ENCODE measurements at places on chromosomes 2 and 18.
A peak's percentile ranks its signal among the peaks of the same experiment; 100 is the strongest.

- DNase-seq, result no peak
Measured at GRCh38 chr18:58609536-58609993, 19.3 kb downstream of the ALPK2 start.

DNA sequence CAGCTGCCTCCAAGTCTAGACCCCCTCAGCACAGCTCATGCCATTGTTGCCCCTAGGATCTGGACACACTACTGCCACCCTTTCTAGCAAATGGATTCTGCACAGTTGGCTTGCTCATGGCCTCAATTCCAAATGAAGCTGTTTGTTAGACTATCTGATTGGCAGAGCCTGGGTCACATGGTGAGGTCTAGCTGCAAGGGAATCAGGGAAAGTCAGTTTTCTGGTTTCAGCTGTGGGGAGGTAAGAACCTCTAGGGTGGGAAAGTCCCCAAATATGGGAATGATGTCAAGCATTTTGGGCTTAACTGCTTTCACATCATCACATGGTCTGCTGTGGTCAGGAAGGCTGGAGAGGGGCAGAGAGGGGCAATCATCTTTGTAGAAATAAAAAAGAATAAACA, 150.4 kb upstream of the ITGA6 start:
- no peak for DNase-seq

DNA sequence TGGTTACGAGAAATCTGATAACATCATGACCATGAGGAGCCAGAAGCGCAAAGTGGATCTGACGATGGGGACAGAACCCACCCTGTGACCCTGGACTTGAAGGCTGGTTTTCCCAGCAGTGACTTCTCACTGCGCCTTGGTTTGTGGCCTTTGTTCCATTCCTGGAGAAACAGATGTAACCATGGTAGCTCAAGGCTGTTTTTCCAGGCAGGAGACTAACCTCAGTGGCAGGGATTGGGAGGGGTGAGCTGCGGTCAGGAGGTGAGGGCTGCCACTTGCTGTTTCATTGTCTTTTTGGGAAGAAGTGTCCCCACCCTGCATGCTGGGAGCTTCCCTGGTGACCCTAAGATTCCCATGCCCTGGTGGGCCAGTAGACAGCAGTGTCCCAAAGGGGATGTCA, 116.4 kb upstream of the SMAD2 start:
- DNase-seq, result no peak

- DNase-seq, result peak; percentile 22
Measured at GRCh38 chr2:235917506-235917905, 250.7 kb downstream of the GBX2 start.

DNA sequence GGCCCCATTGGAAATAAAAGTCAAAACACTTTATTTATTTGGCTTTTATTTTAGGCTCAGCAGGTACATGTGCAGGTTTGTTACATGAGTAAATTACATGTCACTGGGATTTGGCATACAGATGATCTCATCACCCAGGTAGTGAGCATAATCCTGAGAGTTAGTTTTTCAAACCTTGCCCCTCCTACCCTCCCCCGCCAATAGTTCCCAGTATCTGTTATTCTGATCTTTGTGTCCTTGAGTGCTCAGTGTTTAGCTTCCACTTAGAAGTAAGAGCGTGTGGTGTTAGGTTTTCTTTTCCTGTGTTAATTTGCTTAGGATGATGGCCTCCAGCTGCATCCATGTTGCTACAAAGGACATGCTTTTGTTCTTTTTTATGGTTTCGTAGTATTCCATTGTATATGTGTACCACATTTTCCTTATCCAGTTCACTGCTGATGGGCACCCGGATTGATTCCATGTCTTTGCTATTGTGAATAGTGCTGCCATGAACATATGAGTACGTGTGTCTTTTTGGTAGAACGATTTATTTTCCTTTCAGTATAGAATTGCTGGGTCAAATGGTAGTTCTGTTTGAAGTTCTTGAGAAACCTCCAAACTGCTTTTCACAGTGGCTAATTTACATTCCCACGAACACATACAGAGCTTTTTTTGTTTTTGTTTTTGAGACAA, 47.9 kb downstream of the ARMC9 start:
- no peak for DNase-seq

GRCh38 chr2:8840475-8841091, 3.2 kb upstream of the KIDINS220 start:
- DNase-seq, result no peak

GRCh38 chr2:26088038-26088643, 54.3 kb downstream of the RAB10 start:
- DNase-seq, result no peak

- no peak for DNase-seq
Measured at GRCh38 chr2:14313341-14313740, 319.2 kb upstream of the LRATD1 start.

DNA sequence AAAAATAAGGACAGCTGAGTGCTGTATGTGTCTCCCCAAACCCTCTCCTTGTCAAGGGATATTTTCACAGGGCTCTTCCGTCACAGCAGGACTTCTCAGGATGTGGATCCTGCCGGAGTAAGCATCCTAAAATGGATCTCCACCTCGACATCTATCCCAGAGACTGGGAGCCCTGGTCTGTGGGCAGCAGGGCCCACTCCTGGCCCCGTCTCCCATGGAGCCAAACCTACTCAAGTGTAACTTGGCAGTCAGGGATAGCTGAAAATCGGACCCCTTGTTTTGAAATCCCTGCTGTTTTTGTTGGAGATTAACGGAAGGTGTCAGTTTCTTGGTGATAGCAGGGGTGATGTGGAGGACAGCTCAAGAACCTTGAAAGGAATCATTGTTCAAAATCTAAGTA, 109.0 kb upstream of the TWIST2 start:
- no peak for DNase-seq

GRCh38 chr2:102806250-102806837, 44.5 kb downstream of the TMEM182 start:
- DNase-seq, result no peak

DNA sequence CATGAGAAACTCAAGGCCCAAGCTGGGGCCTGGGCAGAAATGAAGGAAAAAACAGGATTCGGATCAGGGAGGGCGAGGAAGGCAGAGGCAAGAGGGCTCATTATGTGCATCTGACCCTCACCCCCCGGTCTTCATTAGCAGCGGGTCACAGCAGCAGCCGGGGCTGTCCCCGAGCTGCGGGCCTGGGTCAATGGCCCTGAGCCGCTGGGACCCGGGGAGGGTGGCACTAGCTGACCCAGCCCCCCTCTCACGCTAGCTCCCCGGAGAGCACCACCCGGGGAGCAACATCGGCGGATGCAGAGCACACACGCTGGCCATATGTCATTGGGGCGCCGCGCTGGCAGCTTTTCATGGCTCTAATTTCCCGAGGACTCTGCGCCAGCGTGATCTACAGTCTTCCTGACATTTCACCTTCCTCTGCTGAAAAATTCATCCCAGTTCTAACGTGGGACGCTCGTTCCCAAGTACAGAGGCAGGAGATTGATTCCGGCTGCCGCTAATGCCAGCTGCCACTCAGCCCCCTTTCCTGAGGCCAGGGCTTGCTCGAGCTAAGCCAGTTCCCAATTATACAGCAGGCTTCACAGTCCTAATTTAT, 63.7 kb downstream of the EIPR1 start:
- peak; percentile 9 for DNase-seq

DNA sequence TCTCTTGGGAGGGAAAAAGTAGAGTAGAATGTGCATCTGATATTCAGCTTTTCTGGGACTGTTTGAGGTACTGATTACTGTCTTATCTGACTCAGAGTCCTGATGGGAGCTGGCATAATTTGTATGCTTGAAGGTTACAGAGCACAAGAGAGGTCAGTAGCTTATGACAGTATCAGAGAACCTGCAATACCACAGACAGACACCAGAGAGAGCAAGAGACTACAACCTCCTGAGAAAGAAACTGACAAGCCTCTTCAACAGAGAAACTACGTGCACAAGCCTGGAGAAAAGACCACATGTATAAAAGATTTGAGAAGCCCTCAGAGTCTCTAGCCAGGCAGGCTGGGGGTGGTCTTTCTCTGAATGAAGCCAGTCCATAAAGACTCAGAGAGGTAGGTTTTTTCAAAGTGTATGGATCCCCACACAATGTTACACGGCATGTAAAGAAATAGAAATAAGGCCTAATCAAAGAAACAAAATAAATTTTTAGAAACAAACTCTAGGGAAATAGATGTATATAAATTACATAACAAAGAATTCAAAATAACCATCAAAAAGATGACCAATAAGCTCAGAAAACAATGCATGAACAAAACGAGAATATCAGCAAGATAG, 568.3 kb downstream of the LRRTM4 start:
- peak; percentile 1 for DNase-seq

DNA sequence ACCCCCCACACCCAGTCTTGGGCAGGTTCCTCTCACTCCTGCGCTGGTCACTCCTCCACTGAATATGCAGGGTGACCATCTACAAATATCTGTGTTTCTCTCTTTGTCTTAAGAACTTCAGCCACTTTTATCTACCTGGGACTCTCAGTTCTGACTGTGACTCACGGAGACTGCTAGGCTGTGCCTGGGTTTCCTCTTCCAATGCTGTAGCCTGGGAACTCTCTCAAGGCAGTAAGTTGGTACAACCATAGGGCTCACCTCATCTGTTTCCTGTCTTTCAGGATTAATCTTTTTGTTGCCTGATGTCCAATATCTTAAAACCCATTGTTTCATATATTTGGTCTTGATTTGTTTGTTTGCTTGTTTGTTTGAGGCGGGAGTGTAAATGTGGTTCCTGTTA, 47.2 kb upstream of the ZNF396 start:
- DNase-seq, result no peak

GRCh38 chr18:7958897-7959146, 391.7 kb downstream of the PTPRM start:
- no peak for DNase-seq

- no peak for DNase-seq
Measured at GRCh38 chr18:10562773-10563160, 36.9 kb downstream of the NAPG start.

- DNase-seq, result no peak
Measured at GRCh38 chr2:45860136-45861121, 209.0 kb downstream of the PRKCE start.

Measured in NCI-H2107 (cell line).